ELF-1 (cell line): ENCODE measurements at places on chromosomes 12 and 14.

DNA sequence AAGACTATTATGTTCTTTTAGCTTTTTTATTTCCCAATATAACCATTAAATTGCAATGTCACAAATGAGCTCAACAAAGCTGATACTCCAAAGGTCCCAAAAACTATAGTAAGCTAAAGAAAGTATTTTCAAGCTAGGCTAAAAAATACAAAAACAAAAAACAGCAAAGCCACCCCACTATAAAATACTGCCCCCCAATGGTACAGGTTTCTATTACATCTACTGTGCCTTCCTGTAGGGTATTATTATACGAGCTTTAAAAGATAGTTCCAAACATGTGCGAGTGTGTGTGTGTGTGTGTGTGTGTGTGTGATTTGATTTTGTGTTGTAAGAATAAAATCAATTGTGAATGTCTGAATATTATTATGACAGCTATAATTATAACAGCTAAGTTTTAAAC, 1.1 kb downstream of the IFNG start:
- no peak for DNase-seq

DNA sequence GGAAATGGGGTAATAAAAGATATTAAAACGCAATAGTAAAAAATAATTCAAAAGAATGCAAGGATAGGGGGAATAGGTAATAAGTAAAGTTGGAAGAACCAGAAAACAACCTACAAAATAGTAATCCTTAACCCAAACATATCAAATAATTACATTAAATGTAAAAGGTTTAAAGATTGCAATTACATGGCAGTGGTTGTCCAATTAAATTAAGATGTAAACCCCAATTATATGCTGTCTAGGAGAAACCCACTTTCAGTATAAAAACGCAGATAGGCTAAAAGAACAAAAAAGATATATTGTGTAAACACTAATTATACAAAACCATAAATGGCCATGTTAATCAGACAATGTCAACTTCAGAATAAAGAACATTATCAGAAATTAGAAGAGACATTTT, 247.3 kb downstream of the SLC25A21 start:
- no peak for DNase-seq

DNA sequence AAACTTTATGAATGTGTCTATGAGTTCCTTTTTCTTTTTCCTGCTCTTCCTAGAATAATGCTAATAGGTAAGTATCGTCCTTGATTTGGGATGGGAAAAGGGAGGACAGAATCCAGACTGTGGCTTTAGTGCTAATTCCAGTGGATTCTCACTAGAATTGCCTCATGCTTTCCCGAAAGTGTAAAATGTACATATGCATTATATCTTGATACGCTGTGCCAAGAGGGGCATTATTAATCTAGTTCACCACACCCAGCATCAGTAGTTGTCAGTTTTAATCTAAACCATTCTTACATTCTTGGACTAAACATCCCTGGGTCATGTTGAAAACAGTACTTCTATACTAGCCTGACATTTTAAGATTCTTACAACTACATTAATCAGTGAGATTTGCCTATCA, 49.3 kb downstream of the GCH1 start:
- DNase-seq = no peak

DNA sequence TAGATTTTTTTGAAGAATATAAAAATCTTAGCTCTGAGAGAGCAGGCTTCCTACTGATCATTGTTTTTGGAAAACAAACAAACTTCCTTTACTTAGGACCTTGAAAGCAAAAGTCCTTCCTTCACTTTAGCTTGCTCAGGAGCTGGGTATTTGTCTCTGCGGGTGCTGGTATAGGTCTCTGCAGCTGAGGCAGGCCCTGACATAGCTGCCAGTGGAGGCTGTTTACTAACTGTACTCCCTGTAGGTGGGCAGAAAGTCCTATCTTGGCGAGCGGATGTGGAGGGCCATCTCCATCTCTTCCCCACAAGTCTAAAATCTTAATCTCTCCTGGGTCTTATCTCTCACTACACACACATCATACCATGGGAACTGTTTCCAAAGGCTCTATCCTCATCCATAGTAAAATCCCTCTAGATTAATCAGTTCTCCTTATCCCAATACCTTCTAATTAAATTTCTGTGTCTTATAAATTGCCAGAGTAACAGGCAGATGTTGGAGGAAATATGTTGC, 4.1 kb upstream of the MIA2 start:
- no peak for DNase-seq

DNA sequence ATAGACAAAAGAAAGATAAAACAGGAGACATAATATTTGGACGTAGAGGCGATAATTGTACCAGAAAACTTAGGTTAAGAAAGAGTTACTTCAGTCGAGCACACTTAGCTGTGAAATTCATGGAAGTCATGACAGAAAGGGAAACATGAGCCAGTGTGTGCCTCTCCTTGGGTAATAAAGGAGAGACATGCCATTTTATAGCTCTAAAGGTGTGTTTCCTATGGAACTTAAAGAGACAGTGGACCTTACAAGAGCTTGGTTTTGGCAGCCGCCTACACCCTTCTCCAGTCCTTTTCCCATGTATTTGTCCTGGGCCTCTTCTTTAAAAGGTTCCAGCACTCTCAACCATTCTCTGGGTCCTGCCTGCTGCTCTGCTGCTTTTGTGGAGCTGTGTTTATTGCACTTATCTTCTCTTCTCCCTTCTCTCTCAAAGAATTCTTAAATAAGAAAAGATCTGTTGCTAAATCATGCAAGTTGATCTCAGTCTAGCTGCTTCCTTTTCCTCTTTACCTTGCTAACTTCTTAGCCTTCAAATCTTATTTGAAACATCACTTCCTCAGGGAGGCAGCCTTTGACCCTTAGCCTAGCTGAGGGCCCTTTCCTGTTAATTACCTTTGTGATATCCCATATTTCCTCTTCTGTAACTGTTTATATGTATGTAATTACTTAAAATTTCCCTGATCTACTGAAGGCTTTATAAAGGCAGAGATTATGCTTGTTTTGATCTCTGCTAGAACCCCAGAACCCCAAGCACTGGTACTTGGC, 81.8 kb upstream of the EVL start:
- no peak for DNase-seq

DNA sequence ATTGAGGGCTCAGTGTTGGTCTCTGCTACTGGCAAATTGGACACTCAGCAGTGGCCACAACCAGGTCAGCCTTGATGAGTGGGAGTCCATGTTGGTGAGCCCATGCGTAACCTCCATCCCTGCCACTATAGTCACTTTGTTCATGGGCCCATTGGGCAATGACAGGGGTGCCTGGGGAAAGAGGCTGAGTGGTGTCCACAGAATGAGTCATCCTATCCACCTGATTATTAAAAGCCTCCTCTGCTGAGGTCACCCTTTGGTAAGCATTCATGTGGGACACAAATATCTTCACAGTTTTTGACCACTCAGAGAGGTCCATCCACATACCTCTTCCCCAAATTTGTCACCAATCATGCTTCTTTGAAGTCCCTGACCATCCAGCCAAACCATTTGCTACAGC, 50.0 kb downstream of the FIGNL2 start:
- no peak for DNase-seq

DNA sequence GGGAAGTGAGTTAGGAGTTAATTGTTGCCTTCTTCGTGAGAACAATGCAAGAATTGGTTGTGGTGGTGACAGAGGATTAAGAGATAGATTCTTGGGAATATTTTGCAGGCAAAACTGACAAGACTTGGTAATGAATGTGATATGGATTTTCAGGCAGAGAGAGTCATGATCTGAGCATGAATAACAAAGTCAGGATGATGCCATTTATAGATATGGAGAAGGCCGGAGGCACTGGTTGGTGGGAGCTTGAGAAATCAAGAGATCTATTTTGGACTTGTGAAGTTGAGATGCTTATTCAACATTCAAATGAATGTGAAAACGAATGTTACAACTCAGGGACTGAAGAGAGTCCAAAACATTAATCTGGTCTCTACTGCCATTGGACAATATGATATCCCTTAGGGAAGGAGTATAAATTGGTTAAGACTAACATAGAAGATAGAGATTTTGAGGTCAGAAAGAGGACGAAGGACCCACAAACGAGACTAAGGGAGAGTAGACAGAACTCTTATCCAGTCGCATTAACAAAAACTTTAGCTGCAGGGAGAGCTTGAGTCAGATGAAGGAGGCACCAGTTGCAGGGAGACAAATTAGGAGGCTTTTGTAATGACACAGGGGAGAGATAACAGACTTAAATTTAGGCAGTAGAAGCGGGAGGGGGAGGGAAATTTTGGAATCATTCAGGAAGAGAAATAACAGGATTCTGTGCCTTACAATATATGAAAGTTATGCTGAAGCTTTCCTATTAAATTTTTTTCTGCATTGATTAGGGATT, 1090.6 kb downstream of the GALC start:
- no peak for DNase-seq

GRCh38 chr12:106704081-106704480, 70.4 kb upstream of the RIC8B start:
- no peak for DNase-seq

GRCh38 chr12:40168868-40169267, 55.9 kb upstream of the LRRK2 start:
- no peak for DNase-seq

GRCh38 chr12:44875954-44876543, at the start of gene NELL2:
TSS of gene NELL2 (minus strand) at chr12:44876315. CDS start at chr12:44875869, 446 bp downstream.
- peak; percentile 63 for DNase-seq

DNA sequence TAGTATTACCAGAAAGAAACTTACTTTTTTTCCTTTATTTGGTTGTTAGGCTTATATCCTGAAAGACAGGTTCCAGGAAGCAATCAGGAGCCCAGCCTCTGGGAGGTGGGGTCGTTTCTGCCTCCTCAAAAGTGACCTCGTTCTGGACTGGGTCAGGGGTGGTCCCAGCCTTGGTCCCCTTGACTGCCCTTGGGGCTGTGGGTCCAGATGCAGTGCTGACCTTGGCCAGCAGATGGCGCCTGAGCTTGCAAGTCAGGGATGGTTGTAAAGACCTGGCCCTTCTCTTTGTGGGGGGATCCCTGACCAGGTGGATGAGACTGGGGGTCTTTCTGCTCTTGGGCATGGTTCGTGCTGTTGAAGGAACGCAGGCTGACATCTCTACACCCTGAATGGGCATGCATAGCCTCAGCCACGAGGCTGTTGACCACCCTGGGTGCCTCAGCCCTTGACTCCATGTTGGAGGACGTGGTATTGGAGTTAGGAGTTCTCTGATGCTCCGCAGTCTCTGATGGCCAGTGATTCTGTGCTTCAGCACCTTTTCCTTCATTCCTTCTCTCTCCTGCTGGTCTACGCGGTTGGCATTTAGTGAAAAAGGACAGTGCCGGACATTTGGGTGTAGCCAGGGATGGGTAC, 62.4 kb downstream of the ADCK1 start:
- peak; percentile 79 for DNase-seq

- peak; percentile 92 for DNase-seq
Measured at GRCh38 chr14:99729991-99730875, 46.1 kb downstream of the CYP46A1 start.

DNA sequence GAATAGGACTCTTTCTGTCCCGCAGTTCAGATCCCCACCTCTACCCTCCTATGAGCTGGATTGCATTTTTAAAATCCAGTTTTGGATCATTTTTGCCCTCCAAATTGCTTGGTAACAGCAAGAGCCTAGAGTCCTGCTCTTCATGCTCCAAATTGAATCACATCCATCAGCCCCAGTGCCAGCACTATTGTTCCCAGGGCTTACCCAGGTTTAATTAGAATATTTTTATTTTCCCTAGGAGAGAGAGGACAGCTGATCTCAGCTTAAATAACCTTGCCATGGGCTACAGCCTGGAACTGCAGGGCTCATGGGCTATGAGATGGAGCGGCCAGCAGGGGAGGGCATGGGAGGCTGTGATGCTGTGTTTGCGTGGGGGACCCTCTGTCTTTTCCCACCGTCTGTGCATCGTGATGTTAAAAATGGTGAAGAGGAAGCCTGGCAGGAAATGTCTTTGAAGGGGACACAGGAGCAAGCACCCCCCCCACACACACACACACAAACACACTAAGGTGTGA, 59.4 kb upstream of the WSCD2 start:
- DNase-seq = no peak

- DNase-seq = no peak
Measured at GRCh38 chr14:67973436-67973835, 153.9 kb downstream of the RAD51B start.

GRCh38 chr12:119154435-119154818, 24.3 kb upstream of the HSPB8 start:
- peak; percentile 91 for DNase-seq

GRCh38 chr12:2011643-2012607, 7.7 kb upstream of the DCP1B start:
- DNase-seq = no peak

- DNase-seq = no peak
Measured at GRCh38 chr12:98901189-98901588, 256.1 kb downstream of the APAF1 start.

DNA sequence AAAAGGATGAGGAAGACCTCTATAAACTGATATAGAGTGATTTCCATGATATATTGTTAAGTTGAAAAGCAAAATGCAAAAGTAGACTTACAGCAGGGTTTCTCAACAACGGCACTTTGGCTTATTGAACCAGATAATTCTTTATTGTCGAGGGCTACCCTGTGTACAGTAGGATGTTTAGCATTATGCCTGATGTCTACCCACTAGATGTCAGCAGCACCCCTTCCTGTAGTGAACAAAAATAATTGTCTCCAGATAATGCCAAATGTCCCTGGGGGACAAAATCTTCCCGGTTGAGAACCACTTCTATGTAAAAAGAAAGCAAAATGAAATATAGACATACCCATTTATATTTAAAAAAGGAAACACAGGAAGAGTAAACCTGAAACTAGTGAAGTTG, 32.4 kb downstream of the ABCD2 start:
- no peak for DNase-seq

DNA sequence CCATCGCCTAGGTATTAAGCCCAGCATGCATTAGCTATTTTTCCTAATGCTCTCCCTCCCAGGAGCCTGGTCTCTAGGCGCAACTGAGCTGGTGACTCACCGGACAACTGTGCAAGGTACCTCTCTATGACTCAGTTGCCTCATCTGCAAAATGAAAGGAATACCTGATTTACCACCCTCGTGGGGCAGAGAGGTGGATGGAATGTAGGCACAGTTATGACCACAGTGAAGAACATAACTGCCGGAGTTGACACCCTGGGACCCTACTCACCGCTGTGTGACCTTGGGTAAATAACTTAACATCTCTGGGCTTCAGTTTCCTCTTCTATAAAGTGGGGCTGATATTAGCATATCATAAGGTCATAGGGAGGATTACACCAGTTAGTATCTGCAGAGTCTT, 22.6 kb downstream of the BCL11B start:
- no peak for DNase-seq

GRCh38 chr12:49089821-49090773, 4.5 kb downstream of the DHH start:
- DNase-seq = peak; percentile 50

- no peak for DNase-seq
Measured at GRCh38 chr12:97650242-97650641, 187.6 kb downstream of the RMST start.
